Hepatocyte (in vitro differentiated cells): ENCODE measurements at places on chromosomes 3 and 15.

- no peak for DNase-seq
Measured at GRCh38 chr15:48710952-48711495, 65.5 kb upstream of the FBN1 start.

DNA sequence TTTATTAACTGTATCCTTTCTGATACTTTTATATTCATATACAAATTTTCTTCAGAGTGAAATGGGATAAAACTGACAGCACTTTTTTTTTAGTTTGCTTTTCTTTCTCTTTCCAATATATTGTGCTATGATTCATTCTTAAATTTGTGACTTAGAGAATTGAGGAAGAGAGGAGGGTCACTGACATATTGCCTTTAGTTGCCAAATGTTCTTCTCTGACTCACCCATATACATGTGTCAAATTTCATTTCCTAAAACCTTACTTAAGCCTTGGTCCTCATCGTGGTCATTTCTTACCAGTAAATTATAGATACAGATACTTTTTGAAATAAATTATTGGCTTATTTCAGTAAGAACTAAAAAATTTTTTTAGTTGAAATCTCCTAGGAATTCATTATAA lies 53.9 kb downstream of the CLASP2 start:
- no peak for DNase-seq

GRCh38 chr3:27319847-27320526 lies 49.2 kb downstream of the NEK10 start:
- no peak for DNase-seq

DNA sequence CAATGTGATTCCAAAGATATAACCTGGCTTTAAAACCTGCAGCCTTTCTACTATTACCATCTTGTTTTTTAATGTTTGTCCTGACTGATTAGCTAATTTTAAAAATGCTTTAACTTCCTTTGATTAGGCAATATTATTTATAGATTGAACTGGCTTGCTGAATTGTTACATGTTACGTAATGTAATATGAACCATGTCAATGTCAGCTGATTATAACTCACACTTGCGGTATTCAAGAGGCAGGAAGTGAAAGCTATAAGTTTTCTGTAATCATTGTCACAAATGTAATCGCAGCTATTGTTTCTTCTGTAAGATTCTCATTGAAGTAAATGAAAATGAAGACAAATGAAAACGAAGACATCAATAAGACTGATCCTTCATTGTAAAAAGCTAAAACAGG lies 146.8 kb downstream of the ROBO2 start:
- DNase-seq: no peak

- peak; percentile 77 for DNase-seq
Measured at GRCh38 chr3:48194446-48195071, 6.3 kb upstream of the CDC25A start.

GRCh38 chr3:22241110-22241509 lies 490.1 kb upstream of the ZNF385D start:
- DNase-seq: no peak

GRCh38 chr3:143634991-143635390 lies 213.3 kb downstream of the SLC9A9 start:
- no peak for DNase-seq

GRCh38 chr3:148226246-148226645 lies 471.5 kb upstream of the AGTR1 start:
- DNase-seq: no peak

DNA sequence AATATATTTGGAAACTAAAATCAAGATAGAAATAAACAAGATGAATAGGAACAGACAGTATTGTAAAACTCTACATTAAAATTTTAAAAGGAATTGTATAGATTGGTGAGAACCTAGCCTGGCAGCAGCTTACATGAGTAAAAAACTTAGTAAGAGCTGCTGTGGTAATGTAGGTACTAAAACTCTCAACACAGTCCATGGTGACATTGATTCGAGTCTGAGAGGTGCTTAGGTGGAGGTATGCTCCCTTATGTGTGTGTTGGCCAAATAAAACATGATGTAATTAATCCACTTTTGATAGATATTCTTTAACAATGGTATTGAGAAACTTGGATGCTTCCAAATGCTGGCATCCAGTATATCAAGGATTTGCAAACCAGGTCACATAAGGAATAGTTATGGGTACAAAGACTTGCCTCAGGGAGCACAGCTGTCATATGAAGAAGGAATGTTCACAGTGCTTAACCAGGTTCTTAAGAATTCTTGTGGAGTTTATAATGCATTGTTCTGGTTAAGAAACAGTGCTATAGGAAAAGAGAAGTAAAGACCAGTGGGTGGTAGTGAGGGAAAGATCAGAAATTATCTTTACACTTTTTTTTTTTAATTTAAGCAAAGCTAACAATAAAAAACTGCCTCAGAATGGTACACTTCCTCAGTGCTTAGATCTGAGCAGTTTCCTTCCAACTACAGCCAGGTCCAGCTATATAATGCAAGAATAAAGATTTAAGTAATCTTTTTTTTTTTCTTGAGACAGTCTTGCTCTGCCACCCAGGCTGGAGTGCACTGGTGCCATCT lies 24.6 kb upstream of the IL20RB start:
- no peak for DNase-seq

GRCh38 chr15:51580385-51580784 lies 42.2 kb downstream of the DMXL2 start:
- DNase-seq: no peak

- DNase-seq: peak; percentile 25
Measured at GRCh38 chr3:122858373-122858772, 63.5 kb downstream of the SLC49A4 start.

DNA sequence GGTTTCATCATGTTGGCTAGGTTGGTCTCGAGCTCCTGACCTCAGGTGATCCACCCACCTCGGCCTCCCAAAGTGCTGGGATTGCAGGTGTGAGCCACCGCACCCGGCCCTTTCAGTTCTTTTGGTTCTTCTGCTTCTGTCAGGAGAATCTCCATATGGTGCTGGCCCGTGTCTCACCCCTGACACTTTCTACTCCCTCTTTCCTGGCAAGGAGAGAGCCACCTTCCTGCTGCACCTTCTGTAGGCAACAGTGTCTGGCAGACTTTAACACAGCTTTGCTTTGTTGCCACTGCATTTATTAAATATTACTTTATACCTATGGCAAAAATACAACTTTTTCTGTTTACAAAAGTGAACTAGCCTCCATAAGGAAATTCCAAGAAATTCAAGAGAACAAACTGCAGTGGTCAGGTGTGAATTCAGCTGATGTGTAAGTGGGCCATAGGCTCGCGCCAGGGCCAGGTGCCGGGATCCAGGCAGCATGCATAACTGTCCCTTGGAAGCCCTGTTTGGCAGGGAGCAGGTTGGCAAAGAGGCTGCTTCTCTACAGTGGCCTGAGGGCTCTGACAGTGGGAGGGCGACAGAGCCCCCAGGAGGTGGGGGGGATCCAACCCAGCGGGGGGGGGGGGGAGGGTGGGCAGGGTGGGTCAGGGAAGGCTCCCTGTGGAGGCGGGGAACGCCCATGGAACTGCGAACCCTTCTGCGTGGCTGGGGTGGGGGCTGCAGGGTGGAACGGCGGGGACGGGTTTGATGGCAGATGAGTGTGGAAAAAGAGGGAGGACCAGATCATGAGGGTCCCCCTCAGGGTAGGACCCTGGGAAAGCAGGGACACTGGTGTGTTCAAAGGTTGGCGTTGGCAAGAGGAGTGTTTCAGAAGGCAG lies 21.1 kb downstream of the CTSH start:
- DNase-seq: no peak

GRCh38 chr3:116425126-116425525 lies 20.2 kb downstream of the LSAMP start:
- peak; percentile 21 for DNase-seq

DNA sequence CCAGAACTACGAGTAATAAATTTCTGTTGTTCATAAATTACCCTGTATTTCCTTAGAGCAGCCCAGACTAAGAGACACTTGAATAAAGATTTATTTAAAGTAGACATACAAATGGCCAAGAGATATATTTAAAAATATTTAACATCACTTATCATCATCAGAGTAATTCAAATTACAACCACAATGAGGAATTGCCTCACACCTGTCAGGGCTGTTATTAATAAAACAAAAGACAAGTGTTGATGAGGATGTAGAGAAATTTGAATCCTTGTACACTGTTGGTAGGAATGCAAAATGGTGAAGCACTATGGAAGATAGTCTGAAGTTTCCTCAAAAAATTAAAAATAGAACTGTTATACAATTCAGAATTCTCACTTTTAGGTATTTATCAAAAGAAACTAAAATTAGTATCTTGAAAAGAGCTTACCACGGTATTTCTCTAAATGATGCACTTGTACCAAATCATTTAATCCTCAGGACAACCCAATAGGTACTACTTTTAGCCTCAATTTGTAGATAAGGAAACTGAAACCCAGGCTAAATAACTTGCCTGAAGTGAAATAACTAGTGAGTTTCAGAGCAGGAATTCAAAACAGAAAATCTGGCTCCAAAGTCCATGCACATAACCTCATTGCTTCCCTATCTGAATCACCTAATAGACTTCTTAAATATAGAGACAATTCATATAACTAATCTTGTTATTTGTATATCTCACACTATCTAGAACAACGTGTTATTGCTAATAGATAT lies 69.4 kb downstream of the ZBTB20 start:
- DNase-seq: peak; percentile 12

- no peak for DNase-seq
Measured at GRCh38 chr3:60764870-60765269, 486.4 kb downstream of the FHIT start.

- DNase-seq: no peak
Measured at GRCh38 chr3:52121813-52122212, 32.4 kb downstream of the POC1A start.

GRCh38 chr3:114155370-114155821 lies 23.5 kb downstream of the DRD3 start:
- peak; percentile 14 for DNase-seq

DNA sequence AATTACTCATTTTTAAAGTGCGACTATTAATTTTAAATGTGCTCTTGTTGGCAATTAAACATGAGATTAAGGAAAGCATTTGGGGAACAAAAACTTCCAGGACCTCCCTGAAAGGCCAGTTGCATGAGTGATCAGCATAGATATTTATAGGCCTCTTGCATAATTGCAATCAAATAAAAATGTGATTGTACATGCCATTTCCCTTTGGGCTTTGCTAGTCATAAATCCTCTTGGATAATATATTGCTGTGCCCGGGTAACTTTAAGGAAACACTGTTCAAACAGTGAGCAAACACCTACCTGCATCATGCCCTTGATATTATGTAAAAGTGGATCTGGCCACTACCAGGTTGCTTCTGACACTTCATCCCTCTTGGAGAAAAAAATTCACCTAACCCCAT lies 239.1 kb downstream of the MCTP2 start:
- no peak for DNase-seq

DNA sequence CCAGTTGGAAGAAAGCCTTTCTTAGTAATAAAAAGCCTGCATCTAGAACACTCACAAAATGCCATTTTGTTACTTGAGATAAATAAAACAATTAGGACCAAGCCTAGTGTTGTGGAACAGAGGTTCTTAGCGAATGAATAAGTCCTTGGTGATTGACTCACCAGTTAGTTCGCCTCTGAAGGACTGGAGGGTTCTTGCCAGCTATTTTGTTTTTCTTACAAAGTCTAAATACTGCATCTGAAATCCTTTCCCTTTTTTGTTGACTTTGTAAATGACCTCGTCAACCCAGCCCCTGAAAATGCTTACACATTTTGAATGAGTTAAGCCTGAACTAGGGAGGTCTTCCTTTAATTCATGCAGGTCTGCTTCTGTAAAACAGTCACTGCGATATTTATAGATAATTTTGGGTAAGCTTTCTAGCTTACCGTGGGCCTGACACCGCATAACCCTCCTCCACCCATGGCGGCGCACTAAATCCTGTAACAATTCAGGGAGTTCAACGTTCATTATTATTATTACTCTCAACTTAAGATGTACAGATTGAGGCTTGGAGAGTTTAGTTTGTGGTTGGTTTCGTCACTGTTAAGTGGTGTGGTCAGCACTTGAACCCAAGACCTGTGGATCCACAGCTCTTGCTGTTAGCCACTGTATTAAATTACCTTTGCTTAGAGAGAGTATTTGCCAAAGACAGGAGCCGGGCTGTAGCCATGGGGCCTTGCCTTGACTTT lies 45.0 kb upstream of the SACM1L start:
- no peak for DNase-seq

- no peak for DNase-seq
Measured at GRCh38 chr3:197505796-197506548, 49.8 kb downstream of the BDH1 start.

GRCh38 chr3:49269443-49270155 lies 7.4 kb downstream of the C3orf62 start:
- no peak for DNase-seq

- no peak for DNase-seq
Measured at GRCh38 chr3:170560717-170561382, 25.0 kb downstream of the SLC7A14 start.

DNA sequence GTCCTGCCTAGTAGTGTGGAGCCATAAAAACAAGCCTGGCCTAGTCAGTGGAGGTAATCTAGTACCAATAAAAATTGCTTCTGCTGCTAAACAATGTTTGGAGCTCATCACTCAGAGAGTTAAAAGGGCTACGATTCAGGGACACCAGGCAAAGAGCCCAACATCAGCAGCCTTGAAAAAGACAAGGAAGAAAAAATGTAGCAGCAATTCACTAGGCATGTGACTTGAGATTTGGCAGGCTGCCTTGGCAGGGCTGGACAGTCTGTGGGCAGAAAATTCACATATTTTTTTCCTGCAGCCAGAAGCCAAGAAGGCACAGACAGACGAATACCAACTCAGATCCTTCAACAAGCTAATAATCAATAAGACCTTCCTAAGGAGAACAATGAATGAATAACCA lies 47.2 kb downstream of the IGSF11 start:
- DNase-seq: peak; percentile 29

DNA sequence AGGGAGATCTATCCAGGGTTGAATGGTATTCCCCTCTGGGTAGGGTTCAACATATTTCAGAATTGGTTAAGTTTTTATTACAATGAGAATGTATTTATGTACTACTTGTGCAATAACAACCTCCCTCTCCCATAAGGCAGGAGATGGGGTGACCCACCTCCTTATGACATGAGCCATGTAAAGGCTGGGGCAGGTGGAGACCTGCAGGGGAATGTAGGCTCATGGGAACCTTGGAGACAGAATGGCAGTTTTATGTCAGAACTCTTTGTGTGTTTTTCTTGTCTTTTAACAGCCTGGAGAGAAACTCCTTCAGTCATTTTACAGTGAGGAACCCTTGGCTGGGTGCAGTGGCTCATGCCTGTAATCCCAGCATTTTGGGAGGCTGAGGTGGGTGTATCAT lies 24.6 kb upstream of the INSYN1 start:
- no peak for DNase-seq

- DNase-seq: peak; percentile 29
Measured at GRCh38 chr3:55189359-55189801, 261.5 kb upstream of the LRTM1 start.

DNA sequence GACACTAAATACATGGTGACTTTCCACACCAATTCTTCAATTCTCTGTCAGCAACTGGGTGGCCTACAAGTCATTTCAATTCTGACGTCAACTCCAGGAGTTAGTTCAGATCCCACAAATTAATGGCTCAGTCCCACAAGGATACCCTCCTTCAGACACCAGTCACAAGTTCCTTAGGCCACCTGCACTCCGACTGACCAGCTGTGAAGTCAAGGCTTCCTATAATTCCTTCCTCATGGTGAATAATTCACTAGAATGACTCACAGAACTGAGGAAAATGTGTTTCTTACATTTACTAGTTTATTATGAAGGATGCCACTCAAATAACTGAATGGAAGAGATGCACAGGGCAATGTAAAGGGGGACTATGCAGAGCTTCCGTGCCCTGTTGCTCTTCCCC lies 6.3 kb upstream of the PIAS1 start:
- DNase-seq: no peak

- no peak for DNase-seq
Measured at GRCh38 chr15:70477750-70478250, 285.6 kb downstream of the UACA start.
